ENCODE measurements at places on chromosomes 6 and 20.

DNA sequence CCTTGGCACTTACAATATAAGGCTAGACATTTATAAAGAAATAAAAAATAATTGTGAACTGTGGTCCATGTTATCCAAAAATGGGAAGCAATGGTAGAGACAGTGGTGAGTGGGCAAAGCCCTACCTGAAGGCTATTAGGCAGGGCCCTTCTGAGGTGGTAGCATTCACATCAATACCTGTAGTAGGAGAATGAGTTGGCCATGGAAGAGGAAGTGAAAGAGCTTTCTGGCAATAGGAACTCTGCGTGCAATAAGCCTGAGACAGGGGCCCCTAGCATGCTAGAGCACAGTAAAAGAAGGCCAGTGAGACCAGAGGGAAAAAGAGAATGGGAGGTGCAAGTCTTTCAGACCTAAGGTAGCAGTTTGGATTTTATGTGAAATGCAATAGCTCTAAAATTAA, 754.5 kb downstream of the PTPRT start:
- DNase-seq: no peak

DNA sequence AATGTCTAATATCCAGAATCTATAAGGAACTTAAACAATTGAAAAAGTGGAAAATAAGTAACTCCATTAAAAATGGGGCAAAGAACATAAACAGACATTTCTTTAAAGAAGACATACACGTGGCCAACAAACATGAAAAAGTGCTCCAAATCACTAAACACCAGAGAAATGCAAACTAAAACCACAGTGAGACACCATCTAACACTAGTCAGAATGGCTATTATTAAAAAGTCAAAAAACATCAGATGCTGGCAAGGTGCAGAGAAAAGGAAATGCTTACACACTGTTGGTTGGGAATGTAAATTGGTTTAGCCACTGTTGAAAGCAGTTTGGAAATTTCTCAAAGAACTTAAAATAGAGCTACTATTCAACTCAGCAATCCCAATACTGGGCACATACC, 169.2 kb upstream of the MANEA start:
- no peak for DNase-seq

- no peak for DNase-seq
These were observed 903 bp downstream of the CNKSR3 start for GRCh38 chr6:154509421-154510143.

DNA sequence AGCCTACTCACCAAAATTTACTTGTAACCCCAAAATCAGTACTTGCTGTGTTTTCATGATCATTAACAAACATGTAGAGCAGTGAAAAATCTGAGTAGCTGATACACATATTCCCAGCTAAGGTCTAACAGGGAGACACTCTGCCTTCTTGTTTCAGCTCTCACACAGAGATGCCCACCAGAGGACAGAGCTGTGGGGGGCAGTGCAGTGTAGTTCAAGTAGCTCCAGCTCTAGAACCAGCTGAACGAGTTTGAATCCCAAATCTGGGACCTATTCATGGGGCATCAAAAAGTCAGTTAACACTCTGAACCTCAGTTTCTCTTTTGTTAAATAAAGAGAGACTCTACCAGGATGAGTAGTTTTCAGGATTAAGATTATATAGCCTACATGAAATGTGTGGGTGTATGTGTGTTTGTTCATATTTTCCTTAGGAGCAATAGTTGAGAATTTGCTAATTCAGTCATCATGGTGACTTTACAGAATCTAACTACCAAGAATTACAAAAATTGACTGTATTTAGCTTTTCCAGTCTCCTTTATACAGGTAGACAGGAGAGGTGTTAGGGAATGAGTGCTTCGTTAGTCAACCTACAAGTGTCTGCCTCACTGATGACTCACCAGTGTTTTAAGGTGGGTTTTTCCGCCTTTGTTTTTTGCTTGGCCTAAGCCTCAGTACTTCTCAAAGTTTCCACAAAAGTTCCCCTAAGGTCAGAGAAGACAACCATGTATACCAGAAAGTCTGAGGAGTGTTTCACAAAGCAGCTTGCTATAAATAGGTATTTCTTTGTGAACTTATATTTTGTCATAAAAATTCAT, 164.0 kb upstream of the RUNX2 start:
- no peak for DNase-seq

- DNase-seq: no peak
These were observed 33.0 kb downstream of the BACH2 start for GRCh38 chr6:90263633-90264032.

DNA sequence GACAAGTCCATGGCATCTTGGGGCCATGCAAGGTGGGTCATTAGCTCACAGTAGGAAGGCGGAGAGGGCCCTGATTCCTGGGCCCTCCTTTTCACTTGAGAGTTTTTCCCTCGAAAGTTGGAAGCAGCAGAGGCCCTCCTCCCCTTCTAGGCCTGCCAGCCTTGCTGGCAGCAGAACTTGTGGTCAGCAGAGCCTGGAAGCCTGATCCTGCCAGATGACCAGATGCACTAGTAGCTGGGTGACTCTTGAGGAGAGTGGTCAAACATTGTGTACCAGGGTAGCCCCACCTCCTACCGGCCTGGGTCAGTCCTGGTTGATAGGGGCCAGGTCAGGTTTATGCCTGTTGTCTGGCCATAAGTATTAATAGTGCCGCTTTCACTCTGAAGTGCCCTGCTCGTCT, 3.8 kb upstream of the HMGA1 start:
- no peak for DNase-seq

DNA sequence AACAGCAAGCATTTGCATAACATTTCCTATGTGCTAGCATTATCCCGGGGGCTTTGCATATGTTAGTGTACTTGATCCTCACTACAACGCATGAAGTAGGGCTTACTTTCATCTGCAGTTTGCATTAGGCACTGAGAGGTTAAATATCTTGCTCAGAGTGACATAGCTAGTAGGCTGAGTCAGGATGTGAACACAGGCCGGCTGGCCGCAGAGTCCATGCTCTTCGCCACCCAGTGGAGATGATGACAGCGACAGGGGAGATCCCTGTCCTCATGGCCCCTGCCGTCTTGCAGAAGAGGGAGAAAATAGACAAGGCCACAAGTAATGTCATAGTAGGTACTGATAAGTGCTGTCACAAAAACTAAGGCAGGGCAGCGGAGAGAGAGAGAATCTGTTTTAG, 46.9 kb downstream of the LYRM4 start:
- no peak for DNase-seq

Data from central memory CD8-positive, alpha-beta T cell (primary cell).